ENCODE measurements at places on chromosomes 6 and 20.

DNA sequence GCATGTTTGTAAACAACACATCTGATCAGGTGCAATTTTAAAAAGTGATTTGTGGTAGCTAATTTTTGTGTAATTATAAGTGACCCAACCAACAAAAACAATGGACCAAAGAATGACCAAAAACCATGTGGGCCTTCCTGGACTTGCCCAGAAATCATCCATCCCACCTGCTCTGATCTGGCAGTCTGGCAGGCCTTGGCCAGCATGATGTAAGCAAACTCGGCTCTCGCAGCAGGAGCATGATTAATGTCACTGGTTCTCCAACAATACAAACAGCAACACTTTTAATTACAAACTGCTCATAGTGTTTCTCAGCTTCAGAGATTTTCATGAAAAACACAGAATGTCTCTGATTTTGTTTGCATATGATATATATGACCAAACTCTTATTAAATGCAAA, 16.1 kb downstream of the TP53INP2 start:
- DNase-seq, result no peak

DNA sequence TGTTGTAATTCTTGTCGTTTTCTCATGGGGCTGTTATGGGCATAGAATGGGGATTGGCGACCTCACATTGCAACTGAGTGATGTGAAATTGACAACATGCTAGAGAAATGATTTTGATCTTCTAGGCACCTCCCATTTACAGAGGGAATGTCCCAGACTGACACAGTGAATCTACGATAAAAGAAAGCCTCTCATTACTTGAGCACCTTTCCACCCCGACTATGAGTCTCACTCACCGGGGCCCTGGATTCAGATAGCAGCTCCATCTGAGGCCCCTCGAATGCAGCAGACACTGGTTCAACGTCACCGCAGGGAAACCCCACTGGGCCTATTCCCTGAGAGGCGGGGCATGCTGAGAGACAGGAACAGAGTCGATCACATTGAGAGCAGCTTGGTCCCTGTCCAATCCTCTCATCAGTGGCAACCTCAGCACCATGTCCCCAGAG, 49.1 kb downstream of the NFATC2 start:
- no peak for DNase-seq

GRCh38 chr6:71766796-71767195, 119.6 kb upstream of the RIMS1 start:
- DNase-seq, result no peak

DNA sequence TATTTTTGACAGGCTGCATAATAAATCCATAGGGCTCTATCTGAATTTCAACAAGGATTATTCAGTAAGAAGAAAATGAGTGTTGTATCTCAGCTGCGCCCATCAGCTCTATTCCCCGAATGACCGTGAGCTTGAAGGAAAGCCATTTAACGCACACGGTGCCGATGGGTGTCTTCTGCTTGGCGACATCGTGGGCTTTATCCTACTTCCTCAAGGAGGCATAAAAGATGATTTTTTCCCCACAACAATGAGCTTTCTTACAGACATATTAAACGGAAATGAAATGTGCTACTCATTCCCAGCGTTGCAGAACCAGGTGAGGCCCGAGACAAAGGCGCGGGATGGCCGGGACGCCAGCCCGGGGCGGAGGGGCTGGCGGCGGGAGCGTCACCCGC, 710 bp downstream of the DYNLT1 start:
- no peak for DNase-seq

DNA sequence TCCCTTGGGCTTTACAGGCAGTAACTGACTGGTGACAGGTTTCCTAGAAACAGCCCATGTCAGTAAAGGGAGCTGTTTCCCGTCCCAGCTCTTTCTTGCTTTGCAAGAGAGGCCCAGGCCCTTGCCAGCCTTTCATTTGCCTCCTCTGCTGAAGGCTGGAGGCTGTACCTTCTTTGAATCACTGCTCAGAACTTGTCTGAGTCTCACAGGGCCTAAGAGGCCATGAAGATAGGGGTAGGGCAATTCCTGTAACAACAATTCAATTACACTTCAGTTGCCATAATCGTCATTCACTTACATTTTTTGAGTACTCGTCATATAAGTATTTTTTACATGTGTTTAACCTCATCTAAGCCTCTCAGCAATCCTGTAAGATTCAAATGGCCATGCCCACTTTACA, 25.9 kb upstream of the MAFB start:
- no peak for DNase-seq
